Activated CD4-positive, alpha-beta memory T cell treated with anti-CD3 and anti-CD28 coated beads, Interleukin-2, amount 10 ng/mL, durations not matched to agents 7 days and 5 days (primary cell): ENCODE measurements at places on chromosomes 16 and 17. TPM values are rescaled to one million over a fixed set of nuclear protein-coding genes. Genes with fewer than 3 reads are reported as not detected.

- no peaks in the 10 kb centered on the region for H3K27me3 ChIP-seq
- H3K36me3 ChIP-seq, result no peaks in the 10 kb centered on the region
- no peak overlapping the region for H3K4me3 ChIP-seq
- H3K27ac ChIP-seq, result no peak overlapping the region
Measured at GRCh38 chr16:56244612-56245011, 53.3 kb downstream of the GNAO1 start.

GRCh38 chr17:51087072-51087757 lies 33.5 kb downstream of the SPAG9 start:
- no peak overlapping the region for H3K27ac ChIP-seq
- H3K36me3 ChIP-seq, result no peaks in the 10 kb centered on the region
- no peak overlapping the region for H3K4me3 ChIP-seq
- H3K27me3 ChIP-seq, result no peaks in the 10 kb centered on the region
- H3K4me1 ChIP-seq, result peaks cover 12% of the 10 kb centered on the region

DNA sequence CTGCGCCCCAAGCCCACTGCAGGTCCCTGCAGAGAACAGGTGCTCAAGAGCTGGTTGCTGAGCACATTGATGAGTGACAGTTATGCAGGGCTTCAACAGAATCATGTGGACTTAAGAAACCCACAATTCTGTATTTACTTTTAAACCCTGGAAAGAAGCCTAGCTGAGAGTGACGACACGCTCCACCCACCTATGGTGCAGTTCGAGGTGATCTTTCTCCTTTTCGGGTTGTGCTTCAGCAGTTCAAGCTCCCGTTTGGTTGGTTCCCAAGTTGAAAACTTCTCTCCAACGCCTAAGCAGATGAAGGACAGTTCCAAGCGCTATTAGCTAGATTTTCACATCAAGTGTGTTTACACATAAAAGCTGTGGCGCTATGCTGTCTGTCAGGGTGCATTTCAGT lies 23.9 kb downstream of the USP22 start:
- H3K36me3 ChIP-seq, result peaks cover 81% of the 10 kb centered on the region
- H3K27ac ChIP-seq, result no peak overlapping the region
- DNase-seq, result no peak
- no peaks in the 10 kb centered on the region for H3K27me3 ChIP-seq
- H3K4me1 ChIP-seq, result peaks cover 13% of the 10 kb centered on the region

GRCh38 chr16:20675488-20676267 lies 21.8 kb downstream of the ACSM1 start:
- H3K27me3 ChIP-seq, result peaks cover 1% of the 10 kb centered on the region
- H3K27ac ChIP-seq, result no peak overlapping the region
- H3K4me1 ChIP-seq, result peaks cover 18% of the 10 kb centered on the region
- peak overlapping the region; percentile 26 for H3K4me3 ChIP-seq
- no peaks in the 10 kb centered on the region for H3K36me3 ChIP-seq

DNA sequence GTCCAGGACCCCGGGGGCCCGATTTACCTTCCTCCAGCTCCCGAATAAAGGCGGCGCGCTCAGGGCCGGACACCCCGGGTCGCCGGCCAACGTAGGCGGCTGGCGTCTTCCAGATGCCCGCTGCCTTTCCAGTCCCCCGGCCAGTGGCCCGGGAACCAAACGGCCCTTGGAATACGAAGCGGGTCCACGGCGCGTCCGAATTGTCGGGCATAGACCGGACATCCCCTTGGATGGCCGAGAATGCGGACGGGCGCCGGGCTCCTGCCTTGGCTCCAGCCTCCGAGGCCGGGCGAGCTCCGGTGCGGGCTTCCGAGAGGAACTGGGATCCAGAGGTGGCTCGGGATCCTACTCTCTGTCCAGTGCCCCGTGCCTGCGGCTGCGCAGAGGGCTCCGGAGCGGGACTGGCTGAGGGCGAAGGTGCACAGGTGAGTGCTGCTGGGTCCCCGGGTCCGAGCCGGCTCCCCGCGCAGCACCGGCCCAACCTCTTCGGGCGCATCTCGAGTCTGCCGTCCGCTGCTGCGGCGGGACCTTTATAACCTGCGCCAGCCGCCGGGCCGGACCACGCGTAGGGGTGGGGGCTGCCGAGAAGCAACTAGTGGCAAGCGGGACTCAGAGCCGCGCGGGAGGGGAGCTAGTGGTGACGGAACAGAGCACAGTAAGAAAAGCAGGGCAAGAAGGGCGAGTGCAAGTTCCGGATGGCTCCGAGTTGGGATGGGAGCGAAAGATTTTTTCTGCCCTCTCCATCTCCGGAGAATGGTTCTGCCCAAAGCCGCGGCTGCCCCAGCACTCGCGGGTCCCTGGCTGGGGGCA lies at the start of gene HAP1:
Gene HAP1, minus strand, starts transcription at position 505 of the 810 bp plus-strand sequence. Its CDS starts 9 bp downstream, at position 496.
- peaks cover 50% of the 10 kb centered on the region for H3K27me3 ChIP-seq
- DNase-seq, result no peak
- H3K4me3 ChIP-seq, result no peak within 1 kb of the TSS
- H3K4me1 ChIP-seq, result peaks cover 12% of the 10 kb centered on the region
- H3K27ac ChIP-seq, result no peak within 1 kb of the TSS

DNA sequence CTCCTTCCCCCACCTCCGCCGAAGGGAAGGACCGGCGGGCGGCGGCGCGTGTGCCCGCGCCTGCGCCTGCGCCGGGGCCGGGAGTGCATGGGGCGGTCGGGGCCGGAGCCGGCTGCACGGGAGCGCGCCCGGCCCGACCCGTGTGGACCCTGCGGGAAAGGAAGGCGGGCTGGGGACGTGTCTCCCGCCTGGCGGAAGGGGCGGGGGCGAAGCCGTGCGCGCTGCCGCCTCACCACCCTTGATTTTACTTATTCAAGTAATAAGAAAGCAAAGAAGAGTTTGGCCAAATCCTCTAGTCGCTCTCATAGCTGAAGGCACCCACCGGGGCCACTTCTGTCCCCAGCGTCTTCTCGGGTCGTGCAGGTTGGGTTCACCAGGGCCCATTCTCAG lies 596 bp upstream of the PFN1 start:
- DNase-seq, result peak; percentile 83
- no peaks in the 10 kb centered on the region for H3K27me3 ChIP-seq
- H3K4me1 ChIP-seq, result peaks cover 44% of the 10 kb centered on the region
- peak overlapping the region; percentile 96 for H3K4me3 ChIP-seq

MC1R gene
- total RNA-seq, result 3.6 TPM
